ENCODE measurements at places on chromosomes 13 and 19.

DNA sequence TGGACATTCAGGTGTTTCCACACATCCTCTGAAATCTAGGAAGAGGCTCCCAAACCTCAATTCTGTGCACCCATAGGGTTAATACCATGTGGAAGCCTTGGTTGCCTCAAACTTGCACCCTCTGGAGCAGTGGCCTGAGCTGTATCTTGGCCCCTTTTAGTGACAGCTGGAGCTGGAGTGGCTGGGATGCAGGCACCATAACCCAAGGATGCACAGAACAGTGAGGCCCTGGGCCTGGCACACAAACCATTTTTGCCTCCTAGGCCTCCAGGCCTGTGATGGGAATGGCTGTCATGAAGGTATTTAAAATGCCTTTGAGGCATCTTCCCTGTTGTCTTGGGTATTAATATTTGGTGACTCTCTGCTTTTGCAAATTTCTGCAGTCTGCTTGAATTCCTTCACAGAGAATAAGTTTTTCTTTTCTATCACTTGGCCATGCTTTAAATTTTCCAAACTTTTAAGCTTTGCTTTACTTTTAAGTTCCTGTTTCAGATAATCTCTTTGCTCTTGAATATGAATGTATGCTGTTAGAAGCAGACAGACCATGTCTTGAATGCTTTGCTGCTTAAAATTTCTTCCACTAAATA is 1594.5 kb upstream of the PCDH20 start:
- DNase-seq: no peak

DNA sequence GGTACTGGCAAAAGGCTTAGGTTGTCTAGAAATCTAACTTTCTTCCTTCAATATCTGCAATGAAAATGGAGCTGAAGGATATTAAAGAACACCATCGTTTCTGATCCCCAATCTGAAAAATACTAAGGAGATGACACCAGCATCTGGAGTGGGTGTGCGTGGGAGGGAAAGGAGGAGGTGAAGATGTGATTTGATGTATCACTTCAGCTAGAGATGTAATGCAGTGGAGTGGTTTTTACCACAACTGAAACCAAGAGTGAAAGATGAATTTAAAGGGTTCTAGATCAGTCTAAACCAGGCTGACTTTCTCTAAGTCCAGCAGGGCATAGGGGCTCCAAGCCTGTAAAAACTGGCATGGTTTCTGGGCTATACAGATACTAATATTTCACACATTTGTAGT is 148.4 kb downstream of the AKAP11 start:
- DNase-seq: no peak

DNA sequence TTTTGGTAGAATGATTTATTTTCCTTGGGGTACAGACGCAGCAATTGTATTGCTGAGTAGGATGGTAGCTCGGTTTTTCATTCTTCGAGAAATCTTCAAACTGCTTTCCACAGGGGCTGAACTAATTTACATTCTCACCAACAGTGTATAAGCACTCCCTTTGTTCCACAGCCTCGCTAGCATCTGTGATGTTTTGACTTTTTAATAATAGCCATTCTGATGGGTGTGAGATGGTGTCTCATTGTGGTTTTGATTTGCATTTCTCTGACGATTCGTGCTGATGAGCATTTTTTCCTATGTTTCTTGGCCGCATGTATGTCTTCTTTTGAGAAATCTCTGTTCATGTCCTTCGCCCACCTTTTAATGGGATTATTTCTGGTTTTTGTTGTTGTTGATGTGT is 54.8 kb upstream of the UQCRFS1 start:
- no peak for DNase-seq

GRCh38 chr19:10544753-10545251 is 1.1 kb downstream of the ATG4D start:
- DNase-seq: no peak

DNA sequence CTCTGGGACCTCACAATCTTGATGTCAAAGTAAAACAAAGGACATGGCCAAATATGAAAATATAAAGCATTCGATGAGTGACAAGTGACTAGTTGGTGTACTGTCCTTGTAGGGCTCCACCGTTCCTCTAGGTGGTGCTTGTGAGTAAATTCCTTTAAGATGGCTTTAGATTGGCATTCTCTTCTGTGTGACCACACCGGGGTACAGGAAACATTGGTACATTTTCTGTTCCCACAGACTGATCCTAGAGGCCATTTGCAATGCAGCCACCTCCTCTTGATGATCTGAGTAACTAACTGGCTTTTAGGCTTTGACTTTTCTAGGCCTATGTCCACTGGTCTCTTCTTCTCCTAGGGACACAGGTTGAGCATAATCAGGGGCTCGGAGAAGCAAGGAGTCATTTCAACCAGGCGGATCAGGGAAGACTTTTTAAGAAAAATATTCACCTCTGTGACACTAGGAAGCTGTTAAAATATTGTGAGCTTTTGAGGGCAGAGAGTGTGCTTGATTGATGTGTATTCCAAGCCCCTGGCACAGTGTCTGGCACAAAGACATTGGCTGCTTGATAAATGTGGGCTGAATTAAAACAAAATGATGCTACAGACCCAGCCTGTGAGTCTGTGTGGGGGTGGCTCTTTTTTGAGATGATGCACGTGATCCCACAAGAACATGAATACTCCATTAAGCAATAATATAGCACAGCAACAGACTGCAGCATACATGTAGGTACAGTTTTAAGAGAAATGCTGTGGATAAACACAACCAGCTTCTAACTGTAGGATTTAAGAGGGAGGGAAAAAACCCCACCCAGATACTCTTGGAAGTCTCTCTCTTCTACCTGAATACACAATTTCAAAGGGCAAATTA is 21.0 kb downstream of the EPSTI1 start:
- no peak for DNase-seq

DNA sequence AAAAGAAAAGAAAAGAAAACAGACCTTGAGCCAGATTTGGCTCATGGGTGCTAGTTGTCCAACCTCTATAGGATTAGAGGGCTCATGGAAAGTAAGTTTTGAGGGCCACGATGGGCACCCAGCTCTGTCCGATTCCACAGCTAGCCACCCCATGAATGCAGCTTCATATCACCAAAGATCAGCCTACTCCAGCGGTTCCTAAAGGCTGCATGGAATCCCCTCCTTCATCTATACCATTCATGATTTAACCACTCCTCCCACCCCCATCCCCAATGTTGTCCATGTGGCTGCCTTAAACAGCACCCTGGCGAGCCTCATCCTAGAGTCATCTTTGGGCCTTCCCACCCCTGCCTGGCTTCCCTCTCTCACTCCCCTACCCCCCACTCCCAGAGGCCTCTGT is 2.1 kb downstream of the MVB12A start:
- no peak for DNase-seq

GRCh38 chr13:20160306-20161274 is at the start of gene GJA3:
Gene GJA3 (minus strand): TSS chr13:20161052. CDS start chr13:20143288, 17,764 bp downstream.
- no peak for DNase-seq

DNA sequence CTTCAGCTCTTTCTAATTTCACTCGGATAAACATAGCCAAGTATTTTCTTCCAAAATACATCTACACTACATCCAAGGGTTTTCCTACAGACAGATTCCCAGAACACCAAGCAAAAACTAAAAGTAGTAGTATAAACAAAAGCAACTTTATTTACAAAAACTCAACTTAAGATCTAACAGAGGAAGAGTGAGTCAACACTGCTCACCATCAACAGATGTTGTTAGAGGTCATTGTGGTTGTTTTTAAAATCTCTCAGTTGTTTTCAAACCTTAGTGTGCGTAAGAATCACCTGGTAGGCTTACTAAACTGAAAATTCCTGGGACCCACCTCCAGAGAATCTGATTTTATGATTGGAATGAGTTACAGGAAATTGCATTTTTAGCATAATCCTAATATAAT is 631.7 kb upstream of the SGCG start:
- no peak for DNase-seq

GRCh38 chr13:52842441-52842840 is 6.0 kb downstream of the PCDH8 start:
- no peak for DNase-seq

DNA sequence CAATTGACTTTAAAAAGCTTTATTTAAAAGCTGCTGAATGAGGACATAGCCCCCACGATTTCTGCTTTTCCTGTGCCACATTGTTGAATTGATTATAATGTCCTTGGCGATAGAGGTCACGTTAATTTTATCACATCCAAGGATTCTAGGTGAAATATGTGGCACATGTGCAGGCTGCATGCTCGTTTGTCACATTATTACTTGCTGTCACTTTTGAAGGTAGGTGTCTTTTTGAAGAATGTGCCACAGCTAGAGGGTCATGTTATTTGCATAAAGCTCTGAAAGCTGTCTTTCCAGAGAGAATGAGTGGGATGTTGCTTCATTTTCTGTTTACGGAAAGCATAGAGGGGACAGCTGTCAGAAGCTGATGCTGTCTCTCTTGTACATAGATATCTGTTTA is 927.6 kb upstream of the ATXN8OS start:
- no peak for DNase-seq

- no peak for DNase-seq
Observed at GRCh38 chr19:7888145-7888825, at the start of gene LRRC8E. Gene LRRC8E (plus strand): TSS chr19:7888510. CDS start chr19:7895604, 7,094 bp downstream.

- DNase-seq: no peak
Observed at GRCh38 chr19:3984584-3984907, 717 bp downstream of the EEF2 start.

DNA sequence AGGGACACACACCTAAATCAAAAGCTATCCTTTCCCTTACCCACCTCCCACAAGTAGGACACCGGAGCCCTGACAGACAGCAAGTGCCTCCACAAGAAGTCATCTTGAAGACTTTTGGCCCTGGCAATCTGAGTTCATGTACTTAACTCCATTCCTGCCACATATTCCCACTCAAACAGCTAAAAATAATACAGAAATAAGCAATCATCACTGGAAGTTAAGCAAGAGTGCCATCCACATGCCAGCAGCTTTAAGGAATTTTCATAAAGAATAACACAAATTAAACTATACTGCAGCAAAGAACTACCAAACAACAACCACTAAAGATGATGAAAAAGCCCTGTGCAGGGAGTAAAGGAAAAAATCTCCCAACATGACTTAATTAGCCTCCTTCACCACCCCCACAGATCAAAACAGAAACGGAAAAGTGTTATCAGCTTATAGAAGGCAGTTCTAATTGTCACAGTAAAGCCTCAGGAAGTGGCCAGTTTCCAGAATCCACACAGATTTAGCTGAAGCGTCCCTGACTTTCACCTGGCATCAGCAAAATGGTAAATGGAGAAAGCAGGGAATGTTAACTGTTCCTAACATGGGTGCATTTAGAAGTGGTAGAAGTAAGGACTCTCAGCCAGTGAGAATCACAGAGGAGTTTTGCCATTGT is 343.9 kb downstream of the TBC1D4 start:
- DNase-seq: no peak

DNA sequence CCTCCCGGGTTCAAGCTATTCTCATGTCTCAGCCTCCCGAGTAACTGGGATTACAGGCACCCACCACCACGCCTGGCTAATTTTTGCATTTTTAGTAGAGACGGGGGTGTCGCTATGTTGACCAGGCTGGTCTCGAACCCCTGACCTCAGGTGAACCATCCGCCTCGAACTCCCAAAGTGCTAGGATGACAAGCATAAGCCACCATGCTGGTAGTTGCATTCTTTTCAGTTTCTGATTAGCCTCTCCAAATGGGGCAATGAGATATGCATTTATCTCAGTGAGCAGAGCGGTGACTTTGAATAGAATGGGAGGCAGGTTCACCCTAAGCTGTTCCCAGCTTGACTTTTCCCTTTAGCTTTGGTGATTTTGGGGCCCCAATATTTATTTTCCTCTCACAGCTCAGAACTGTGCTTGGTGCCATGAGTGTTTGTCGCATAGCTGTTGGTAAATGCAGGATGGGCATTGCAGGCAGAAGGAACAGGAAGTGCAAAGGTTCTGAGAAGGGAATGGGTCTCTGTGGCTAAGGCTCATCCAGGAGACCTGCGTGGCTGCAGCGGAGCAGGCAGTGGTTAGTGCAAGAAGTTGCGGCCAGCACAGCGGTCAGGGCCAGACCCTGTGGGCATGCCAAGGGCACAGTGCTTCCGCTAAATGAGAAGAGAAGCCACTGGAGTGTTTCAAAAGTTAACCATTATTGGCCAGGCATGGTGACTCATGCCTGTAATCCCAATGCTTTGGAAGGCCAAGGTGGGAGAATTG is 20.7 kb downstream of the LYPD3 start:
- DNase-seq: no peak

DNA sequence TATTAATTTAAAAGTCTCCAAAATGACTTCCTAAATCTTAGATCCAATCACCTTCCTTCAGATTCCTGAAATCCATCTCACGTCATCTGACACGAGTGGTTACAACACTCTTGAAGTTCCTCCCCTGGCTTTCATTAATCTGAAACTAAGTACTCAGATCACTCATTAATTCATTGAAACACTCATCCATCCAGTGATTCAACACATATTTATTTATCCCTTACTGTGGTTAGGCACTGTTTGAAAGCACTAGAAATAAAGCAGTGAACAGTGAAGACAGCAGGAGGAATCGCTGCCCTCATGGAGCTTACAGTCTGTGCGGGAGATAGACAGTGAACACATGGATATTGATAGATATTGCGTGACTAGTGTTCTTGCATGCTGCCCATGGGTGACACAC is 472.4 kb downstream of the DCT start:
- DNase-seq: no peak

DNA sequence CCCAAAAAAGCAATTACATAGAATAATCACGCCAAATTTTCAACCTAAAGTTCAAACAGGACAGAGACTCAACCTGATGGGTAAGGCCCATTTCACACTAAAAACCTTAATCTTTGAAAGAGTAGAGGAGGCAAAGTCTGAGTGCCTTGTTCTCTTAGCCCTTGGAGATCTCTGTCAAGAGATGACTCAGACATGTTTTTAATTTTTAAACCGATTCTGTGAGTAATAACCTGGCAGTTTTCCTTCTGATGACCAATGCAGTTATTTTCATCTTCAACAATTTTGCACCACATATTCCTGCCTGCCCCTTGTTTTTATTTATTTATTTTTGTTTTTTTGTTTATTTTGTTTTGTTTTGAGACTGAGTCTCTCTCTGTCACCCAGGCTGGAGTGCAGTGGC is 11.5 kb upstream of the TNFSF9 start:
- DNase-seq: no peak

DNA sequence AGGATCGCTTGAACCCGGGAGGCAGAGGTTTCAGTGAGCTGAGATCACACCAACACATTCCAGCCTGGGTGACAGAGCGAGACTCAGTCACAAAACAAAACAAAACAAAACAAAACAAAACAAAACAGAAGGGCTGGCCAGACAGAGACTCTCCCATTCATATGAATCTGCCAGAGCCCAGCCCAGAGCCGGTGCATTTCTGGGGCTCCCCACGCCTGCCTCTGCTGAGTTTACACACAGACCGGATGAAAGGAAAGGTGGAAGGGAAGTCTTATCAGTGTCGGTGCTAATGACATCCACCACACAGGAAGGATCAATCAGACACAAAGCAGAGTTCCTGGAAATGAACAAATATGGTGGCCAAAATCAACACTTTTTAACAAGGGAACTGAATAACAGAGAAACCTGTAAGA is 6.8 kb downstream of the TRAPPC6A start:
- DNase-seq: no peak

DNA sequence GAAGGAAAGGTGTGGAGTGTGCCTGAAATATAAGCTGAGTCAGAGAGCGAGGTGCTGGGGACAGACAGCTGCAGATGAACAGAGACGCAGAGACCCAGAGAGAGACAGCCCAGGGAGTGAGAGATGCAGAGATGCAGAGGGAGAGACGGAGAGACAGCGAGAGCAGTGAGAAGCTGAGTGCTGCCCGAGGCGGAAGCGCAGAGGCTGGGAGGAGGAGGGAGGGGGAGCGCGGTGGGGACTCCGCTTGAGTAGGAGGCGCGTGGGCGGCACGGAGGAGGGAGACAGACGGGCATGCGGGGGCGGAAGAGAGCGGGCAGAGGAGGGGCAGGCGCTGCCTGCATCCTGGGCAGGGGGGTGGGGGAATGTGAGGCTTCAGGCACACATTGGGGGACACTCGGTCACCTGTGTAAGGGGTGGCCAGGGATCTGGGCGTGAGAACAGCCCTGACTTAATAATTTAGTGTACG is 25.7 kb downstream of the SLC8A2 start:
- no peak for DNase-seq
